ENCODE measurements at places on chromosomes 16 and 17.

GRCh38 chr17:4221899-4222659, 41.7 kb downstream of the ANKFY1 start:
- DNase-seq = no peak

DNA sequence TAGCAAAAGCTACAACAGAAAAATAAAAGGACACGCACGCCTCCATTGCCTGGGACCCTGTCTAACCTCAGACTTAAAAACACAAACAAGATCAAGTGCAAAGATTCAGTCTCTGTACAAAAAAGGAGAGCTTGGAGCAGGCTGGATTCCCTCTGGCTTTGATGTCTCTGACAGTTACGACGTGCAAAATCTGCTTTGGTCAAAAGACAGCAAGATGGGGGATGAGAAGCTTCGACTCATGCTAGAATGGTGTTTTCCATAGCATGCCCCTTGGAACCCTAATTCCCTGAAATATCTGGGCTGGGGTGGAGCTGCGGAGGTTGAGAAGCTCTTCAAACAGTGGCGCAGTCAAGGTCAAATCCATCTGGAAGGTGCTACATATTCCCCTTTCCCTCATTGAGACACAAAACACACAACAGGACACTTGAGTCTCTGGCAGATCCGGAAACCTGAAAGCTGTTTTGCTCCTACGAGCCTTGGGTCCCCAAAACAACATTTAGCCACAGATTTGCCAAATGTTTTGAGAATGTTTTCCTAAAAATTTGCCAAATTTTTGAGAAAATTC, 9.1 kb downstream of the MYH11 start:
- no peak for DNase-seq

- no peak for DNase-seq
Observed at GRCh38 chr16:27450196-27450549, 48.2 kb downstream of the IL21R start.

GRCh38 chr17:1861391-1862010, 31.7 kb downstream of the RPA1 start:
- no peak for DNase-seq

GRCh38 chr16:81928975-81929374, 82.3 kb downstream of the SDR42E1 start:
- DNase-seq = no peak

- DNase-seq = no peak
Observed at GRCh38 chr16:50275428-50276325, 9.3 kb downstream of the ADCY7 start.

- DNase-seq = peak; percentile 63
Observed at GRCh38 chr16:81616321-81617020, 162.6 kb upstream of the PLCG2 start.

GRCh38 chr16:14539156-14539555, 90.9 kb downstream of the PARN start:
- no peak for DNase-seq

GRCh38 chr17:80819422-80820164, 172.0 kb upstream of the CHMP6 start:
- peak; percentile 37 for DNase-seq

GRCh38 chr16:69863401-69864281, 87.5 kb upstream of the CLEC18A start:
- no peak for DNase-seq

DNA sequence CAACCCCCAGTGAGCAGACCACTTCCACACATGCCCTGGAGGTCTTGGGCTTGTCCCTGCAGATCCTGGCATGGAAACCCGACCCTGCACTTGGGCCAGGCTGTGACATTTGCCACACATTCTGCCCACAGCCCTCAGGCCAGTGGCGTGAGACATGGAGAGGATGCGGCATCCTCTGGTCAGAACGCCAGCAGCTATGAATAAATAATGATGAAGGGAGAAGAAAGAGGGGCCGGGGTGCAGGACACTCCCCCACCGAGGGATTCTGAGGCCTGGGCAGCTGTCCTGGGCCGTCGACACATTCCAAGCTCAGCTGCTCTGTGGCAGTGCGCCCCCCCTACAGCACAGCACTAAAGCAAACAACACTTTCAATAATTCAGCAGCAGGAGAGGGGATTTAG, 148.8 kb downstream of the ENGASE start:
- no peak for DNase-seq

GRCh38 chr16:12426122-12426521, 377.6 kb downstream of the CPPED1 start:
- DNase-seq = peak; percentile 23

All from hypothalamus (tissue), 51 donors.